LNCaP clone FGC (cell line): ENCODE measurements at places on chromosomes 13 and 19.

GRCh38 chr13:49098198-49098597 is 121.9 kb upstream of the MLNR start:
- no peak for DNase-seq

- no peak for DNase-seq
These were observed 148.9 kb downstream of the SHISA2 start for GRCh38 chr13:25902891-25903341.

GRCh38 chr13:42477596-42478190 is 96.3 kb upstream of the TNFSF11 start:
- DNase-seq, result no peak

- no peak for DNase-seq
These were observed 3.1 kb downstream of the ABHD17A start for GRCh38 chr19:1882089-1882785.
